ENCODE measurements at places on chromosomes 11 and 22.

GRCh38 chr11:12998336-12998735 lies 10.8 kb upstream of the RASSF10 start:
- DNase-seq: no peak

GRCh38 chr11:70567680-70568034 lies 169.3 kb downstream of the CTTN start:
- DNase-seq: no peak

- DNase-seq: no peak
Measured at GRCh38 chr11:94858012-94858705, 90.0 kb downstream of the AMOTL1 start.

GRCh38 chr11:2933375-2934020 lies 4.3 kb upstream of the PHLDA2 start:
- DNase-seq: peak; percentile 44

GRCh38 chr11:15864026-15864805 lies 492.1 kb downstream of the SOX6 start:
- no peak for DNase-seq

- no peak for DNase-seq
Measured at GRCh38 chr11:63592975-63593395, 21.2 kb downstream of the PLAAT3 start.

DNA sequence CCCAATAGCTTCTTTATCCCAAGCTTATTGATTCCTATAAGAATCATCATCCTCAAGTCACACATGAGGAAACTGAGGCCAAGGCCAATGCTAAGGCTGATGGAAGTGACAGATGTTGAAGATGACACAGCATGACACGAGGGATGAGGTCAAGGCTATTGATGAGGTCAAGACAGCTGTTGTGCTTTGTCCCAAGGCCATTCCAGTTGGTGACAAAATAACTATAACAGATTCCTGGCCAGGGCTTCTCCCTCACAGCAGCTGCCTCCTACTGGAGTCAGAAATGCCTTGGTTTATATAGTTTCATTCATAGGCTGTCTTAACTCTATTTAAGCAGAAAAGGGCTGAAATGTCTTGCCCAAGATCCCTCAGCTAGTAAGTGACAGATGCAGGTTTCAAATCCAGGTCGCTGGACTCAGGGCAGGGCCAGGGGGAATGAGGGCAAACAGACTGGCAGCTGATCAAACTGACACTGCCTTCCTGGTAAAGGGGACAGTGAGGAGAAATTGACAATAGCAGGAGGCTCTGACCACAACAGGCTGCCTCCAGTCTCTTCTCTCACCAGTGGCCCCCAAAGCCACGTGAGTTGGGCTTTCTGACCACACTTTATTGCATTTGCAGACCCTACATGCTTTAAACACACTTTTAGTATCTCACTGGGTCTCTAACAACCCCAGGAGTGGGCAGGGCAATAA lies 16.5 kb downstream of the MIF start:
- DNase-seq: no peak

GRCh38 chr11:87463486-87464102 lies 425.9 kb downstream of the TMEM135 start:
- no peak for DNase-seq

GRCh38 chr22:29344137-29344536 lies 28.6 kb upstream of the RASL10A start:
- DNase-seq: no peak

DNA sequence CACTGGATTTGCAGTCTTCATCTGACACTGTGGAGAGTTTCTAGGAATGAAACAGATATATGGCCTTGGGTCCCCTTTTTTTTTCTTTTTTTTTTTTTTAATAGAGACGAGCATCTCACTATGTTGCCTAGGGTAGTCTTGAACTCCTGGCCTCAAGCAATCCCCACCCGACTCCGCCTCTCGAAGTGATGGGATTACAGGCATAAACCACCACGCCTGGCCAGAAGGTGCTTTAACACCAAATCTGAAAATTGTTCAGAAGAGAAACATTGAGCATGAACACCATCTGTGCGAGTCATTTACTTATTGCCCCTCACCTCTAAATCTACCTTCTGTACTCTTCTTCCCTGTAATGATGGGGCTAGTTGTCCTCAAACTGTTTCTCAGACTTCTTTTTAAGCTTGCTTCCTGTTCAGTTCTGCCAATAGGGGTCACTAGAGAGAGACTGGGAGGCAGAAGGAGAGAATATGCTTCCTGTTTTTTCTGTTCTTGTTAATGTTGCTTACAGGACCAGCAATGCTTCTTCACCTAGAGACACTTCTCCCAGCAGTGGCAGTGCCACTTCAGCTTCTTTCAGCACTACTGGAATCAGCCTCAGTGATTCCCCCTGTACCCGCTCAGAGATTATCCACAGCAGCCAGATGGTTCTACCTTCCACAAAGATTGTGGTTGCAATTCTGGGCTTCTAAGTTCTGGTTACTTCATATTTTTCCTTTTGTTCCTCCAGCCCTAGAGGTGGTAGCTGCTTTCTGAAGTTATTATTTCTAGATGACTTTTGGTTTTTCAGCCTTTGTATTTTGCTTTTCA lies 20.8 kb upstream of the ZBED5 start:
- no peak for DNase-seq

DNA sequence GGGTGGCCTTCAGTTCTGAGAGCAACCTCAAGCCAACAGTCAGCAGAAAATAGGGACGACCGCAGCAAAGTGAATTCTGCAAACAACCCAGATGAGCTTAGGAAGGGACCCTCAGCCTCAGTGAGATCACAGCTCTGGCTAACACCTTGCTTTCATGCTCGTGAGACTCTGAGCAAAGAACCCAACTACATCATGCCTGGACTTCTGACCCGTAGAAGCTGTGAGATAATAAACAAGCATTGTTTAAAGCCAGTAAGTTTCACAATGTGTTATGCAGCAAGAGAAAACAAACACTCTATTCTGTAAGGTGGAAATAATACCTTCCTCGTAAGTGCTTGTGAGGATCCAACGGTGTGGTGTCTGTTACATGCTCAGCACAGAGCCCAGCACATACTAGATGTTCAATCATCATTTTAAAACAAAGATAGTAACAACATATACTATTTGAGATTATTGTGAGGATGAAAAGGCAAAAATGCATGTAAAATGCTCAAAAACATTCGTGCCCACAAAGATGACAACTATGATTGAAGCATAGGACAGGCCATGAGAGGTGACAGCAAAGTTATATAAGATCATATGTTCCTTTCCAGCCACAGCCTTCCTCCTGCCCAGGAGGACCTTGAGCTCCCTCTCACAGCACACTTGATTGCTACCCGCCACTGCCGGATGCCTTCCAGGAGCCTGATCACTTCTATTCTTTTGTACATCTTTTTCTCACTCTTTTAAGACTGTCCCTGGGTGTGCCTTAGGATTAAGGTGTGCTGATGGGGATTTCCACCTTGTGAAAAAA lies 433.3 kb downstream of the BUD13 start:
- DNase-seq: no peak

DNA sequence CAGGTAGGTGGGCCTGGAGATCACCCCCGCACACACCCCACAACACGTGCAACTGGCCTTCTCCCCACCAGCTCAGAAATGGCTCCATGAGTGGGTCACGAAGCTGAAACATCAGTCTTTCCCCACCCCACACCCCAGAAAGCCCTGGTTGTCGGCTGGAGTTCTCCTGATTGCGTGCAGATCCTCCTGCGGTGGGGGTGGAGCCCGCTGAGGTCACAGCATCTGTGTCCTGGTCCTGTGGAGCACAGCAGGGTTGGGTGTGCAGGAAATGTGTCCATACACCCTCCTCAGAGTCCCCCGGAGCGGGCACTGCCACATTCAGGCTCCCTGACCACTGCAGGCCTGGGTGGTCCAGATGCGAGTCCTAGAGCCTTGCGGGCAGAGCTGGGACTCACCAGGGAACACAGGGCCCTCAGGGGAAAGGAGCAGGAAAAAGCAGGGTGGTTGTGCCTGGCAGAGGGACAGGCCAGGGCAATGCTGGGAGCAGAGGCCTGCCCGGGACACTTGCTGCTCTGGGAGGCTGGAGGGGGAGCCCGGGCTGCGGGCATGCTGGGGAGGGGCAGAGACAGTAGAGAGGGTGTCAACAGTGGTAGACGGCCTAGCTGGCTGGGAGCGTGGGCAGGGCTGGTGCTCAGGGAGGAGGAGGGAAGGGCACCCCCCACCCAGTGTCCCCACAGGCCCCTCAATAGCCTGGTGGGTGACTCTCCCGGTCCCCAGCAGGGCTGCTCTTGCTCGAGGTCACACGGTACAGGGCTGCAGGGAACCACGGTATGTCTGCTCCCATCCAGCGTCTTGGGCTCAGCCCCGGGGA lies 42.4 kb upstream of the PPARA start:
- no peak for DNase-seq

- no peak for DNase-seq
Measured at GRCh38 chr22:29330753-29331152, 15.3 kb upstream of the RASL10A start.

GRCh38 chr22:21904250-21904789 lies 36.9 kb upstream of the MAPK1 start:
- DNase-seq: no peak

- no peak for DNase-seq
Measured at GRCh38 chr11:71221201-71221600, 31.2 kb downstream of the SHANK2 start.

DNA sequence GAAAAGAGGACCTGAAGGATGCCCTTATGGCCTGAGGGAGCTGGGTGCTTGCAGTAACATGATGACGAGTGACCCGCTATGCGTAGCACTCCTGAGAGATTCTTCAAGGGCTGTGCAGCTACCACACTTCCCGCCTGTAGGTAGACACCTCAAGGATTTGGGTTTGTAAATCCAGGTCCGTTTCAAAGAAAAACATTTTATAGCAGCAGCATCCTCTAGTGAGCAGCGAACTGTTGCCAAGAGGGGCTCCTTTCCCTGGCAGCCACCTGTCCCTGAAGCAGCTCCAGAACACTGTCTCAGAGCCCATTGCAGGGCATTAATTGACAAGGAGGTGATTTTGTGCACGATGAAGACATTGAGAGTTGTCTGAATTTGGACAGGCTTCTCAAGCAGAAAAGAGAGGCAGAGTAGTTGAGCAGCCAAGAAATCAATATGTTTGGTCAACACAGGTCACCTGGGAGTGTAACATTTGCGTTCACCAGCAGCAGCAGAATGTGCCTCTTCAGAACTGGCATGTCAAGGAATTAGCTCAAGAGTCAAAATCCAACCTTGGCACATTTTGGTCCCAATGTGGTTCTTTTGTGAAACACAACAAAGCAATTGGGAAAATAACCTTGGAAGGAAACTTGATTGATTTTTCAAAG lies 209.8 kb upstream of the MTNR1B start:
- DNase-seq: no peak

- no peak for DNase-seq
Measured at GRCh38 chr11:21343204-21343603, 673.8 kb downstream of the NELL1 start.

GRCh38 chr11:120749395-120749794 lies 237.8 kb downstream of the GRIK4 start:
- DNase-seq: no peak

- DNase-seq: no peak
Measured at GRCh38 chr11:90818196-90818745, 595.4 kb upstream of the CHORDC1 start.

GRCh38 chr11:11163236-11163635 lies 189.8 kb downstream of the CSNK2A3 start:
- no peak for DNase-seq

GRCh38 chr11:59944720-59945119 lies 6.5 kb downstream of the OOSP1 start:
- no peak for DNase-seq

- no peak for DNase-seq
Measured at GRCh38 chr11:113189909-113190667, 124.3 kb upstream of the TTC12 start.
